Fibroblast of skin of scalp (primary cell): ENCODE measurements at places on chromosomes 7 and 10.

DNA sequence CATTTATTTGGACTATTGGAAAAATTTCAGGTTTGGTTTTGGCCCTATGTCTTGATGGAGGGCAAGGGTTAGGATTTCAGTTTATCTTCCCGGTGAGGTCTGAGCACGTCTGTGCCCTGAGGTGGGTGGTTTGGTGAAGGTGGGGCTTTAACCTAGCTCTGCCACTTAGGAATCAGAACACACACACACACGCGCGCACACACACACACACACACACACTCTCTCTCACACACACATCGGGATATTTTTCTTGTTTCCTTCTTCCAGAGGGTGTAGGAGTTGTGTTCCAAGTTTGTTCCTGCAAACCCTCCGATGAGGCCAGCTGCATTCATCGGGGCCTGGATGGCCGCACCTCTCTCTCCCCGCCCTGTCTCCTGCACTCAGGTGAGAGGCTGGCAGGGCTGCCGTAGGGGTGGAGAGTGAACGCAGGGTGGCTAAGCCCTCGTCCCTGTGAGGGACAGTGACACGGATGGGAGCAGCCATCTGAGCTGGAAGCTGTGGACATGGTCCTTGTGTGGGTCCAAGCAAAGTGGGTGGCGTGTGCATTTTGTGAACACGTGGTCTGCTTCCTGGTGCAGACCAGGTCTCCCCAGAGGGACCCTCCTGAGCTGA is 34.2 kb downstream of the CHST12 start:
- DNase-seq = no peak

DNA sequence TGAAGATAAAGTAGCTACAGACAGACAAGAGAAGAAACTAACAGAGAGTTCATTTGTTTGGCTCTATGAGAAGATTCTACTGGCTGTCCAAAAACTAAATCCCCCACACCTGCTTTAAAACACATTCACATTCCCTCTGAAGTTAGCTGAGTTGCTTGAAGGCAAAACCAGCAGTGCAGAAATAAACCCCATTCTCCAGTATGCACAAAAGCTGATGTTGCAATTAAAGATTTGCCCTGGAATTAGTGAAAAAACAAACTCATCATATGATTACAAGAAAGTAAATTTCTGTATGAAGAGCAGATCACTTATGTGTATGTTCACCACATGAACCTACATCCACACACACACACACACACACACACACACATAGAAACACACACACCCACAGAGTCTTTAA is 9.3 kb upstream of the CAV1 start:
- DNase-seq = no peak

DNA sequence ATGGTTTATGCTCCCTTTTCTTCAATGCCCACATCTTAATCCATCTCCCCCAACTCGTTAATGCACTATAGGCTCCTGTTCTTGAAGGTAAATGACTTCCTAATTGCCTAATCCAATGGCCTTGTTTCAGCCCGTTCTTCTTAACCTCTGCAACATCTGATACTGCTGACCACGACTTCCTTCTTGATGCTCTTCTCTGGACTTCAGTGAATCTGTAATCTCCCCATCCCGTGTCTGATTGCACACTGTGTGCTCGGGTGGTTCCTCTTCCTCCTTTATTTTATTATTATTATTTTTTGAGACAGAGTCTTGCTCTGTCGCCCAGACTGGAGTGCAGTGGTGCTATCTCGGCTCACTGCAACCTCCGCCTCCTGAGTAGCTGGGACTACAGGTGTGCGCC is 58.9 kb downstream of the HIPK2 start:
- no peak for DNase-seq

DNA sequence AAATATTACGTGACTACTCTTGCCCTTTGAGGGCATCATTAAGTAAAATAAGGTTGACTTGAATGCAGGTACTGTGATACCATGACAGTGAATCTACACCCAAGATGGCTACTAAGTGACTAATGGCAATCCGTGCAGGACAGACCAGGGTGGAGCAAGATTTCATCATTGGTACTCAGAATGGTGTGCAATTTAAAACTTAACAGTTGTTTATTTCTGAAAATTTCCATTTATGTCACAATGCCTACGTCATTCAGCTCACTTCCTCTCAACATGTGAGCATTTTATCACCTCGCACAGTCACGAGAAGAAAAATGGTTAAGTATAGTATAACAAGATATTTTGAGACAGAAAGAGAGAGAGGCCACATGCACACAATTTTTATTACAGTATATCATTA is 50.3 kb upstream of the MET start:
- no peak for DNase-seq

GRCh38 chr7:78134256-78134655 is 335.7 kb downstream of the PHTF2 start:
- peak; percentile 91 for DNase-seq

GRCh38 chr10:98449287-98449686 is 2.6 kb upstream of the HPS1 start:
- DNase-seq = no peak

DNA sequence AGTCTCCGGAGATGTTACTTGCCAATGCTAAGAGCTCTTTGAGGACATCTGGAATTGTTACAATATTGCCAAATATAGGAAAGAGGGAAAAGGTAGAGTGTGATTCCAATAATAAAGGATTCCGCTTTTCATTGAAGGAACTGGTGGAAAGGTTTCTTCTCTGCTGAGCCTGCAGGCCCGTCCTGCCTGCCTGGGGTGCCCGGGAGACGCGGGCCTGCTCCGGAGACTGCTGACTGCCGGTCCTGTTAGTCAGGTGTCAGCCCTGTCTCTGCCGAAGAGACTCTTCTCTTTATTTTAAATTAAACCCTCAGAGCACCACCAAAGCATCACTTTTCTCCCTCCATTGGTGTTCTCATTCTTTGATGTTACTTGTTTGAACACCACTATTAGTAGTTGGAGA is 2.2 kb downstream of the EGFR start:
- no peak for DNase-seq

- peak; percentile 29 for DNase-seq
These were observed 29.6 kb downstream of the ARHGAP21 start for GRCh38 chr10:24694086-24694485.

DNA sequence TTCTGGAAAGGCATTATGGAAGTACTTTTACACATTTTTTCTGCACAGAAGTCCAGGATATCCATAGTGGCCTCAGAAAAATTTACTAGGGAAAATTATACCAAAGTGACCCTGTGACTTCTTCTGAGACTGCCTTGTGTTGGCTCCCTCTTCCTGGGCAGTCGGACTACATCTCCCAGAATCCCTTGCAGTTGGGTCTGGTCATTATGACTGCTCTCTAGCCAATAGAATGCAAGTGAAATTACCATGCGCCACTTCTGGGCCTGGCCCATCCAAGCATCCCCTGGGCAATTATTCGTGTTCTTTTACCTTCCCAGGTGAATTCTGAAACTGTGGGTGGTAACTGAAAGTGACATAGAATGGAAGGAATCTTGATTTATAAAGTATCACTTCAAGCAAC is 430.9 kb downstream of the ACTR3B start:
- no peak for DNase-seq

GRCh38 chr7:711093-711921 is 15.2 kb upstream of the DNAAF5 start:
- DNase-seq = no peak

GRCh38 chr7:38542156-38542555 is 89.0 kb downstream of the AMPH start:
- peak; percentile 46 for DNase-seq

- no peak for DNase-seq
These were observed 290.8 kb downstream of the NXPH1 start for GRCh38 chr7:8724080-8724718.
